Heart left ventricle (tissue), 16 donors: ENCODE measurements at places on chromosomes 12 and 14. TPM values are rescaled to one million over a fixed set of nuclear protein-coding genes. Genes with fewer than 3 reads are reported as not detected.

Gene C12orf60
- 2.8 TPM for total RNA-seq

Gene TTC9
- 2.4 TPM for total RNA-seq

Gene ESYT1
- 27.7 TPM for total RNA-seq

- no peaks in the 10 kb centered on the region for H3K27me3 ChIP-seq
- peaks cover 20% of the 10 kb centered on the region for H3K36me3 ChIP-seq
- no peak for DNase-seq
- H3K4me3 ChIP-seq, result no peak overlapping the region
Observed at GRCh38 chr12:50129290-50129689, 17.3 kb downstream of the COX14 start.

DNA sequence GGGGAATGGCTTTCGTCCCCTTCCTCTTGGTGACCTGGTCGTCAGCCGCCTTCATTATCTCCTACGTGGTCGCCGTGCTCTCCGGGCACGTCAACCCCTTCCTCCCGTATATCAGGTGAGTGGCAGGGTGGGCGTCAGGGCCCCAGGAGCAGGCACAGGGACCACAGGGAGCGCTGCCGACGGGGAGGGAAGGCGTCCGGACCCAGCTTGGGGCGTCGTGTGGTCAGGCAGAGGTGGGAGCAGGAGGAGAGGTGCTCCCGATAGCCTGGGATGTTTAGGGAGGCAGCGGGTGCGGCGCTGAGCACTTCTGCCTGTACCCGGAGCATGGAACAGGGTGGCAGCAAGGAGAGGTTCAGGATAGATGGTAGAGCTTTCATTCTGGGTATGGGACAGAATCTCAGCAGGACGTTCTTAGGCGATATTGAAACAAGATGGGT lies 444 bp downstream of the DRAM1 start:
- DNase-seq, result peak; percentile 17
- no peaks in the 10 kb centered on the region for H3K27me3 ChIP-seq
- no peaks in the 10 kb centered on the region for H3K36me3 ChIP-seq
- peak overlapping the region; percentile 95 for H3K4me3 ChIP-seq

DNA sequence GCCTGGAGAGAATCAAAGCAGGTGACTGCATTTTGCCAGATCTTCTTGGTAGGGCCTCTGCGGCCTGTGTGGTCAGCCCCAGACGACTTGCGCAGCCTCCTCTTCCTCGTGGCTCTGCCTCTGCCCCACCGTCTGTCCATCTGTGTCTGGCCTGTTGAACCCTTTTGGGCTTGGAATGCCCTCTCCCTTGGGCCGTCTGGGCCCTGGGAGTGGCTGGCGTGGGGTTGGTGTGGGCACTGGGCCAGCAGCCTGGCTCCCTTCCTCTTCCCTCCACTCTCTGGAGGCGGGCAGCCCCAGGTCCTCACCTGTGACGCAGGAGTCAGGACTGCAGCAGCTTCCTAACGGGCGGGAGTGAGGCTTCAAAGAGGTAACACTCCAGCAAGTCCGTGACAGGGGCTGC lies 9.7 kb upstream of the CCDC197 start:
- no peak overlapping the region for H3K4me3 ChIP-seq
- H3K36me3 ChIP-seq, result no peaks in the 10 kb centered on the region
- H3K27ac ChIP-seq, result peak overlapping the region; percentile 87
- no peaks in the 10 kb centered on the region for H3K27me3 ChIP-seq
- H3K4me1 ChIP-seq, result peaks cover 4% of the 10 kb centered on the region
- DNase-seq, result peak; percentile 73

DNA sequence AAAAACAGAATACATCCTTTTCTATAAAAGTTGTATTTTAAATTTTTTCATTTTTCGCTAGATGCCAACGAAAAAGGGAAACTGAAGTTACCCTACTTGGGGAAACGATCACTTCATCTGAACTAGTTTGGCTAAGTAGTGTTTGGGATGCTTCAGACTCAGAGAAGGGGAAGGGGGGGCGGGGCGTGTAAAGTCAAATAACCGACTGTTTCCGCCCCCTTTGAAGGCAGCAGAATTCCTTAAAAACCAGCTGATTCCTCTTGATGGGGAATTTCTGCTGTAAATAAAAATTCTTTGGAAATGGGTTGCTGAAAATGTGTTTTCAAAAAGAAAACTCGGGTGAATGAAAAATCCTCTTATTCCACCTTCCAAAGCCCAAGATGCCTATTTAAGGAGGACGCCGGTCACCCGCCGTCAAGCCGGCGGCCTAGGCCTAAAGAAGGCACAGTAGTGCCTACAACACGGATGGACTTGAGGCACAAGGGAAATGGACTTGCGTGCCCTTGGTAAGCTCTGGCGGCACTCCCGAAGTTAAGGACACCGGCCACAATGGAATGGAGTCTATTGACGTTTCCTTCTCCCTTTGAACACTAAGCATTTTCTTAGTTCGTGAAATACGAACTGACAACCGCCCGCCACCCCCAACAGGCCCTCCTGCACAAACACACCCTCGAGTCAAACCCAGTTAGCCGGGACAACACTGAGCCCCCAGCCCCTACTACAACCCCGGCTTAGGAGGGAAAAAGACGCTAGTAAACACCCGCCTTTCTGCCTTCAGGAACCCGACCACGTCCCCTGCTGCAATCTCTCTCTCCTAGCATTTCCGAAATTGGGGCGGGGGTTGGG lies 1.9 kb downstream of the ATXN2 start:
- peaks cover 43% of the 10 kb centered on the region for H3K4me1 ChIP-seq
- peak overlapping the region; percentile 93 for H3K4me3 ChIP-seq
- no peaks in the 10 kb centered on the region for H3K27me3 ChIP-seq
- peak; percentile 67 for DNase-seq

GRCh38 chr12:66144791-66145754 lies 14.5 kb upstream of the LLPH start:
- peaks cover 17% of the 10 kb centered on the region for H3K4me1 ChIP-seq
- H3K27ac ChIP-seq, result peak overlapping the region; percentile 26
- no peaks in the 10 kb centered on the region for H3K36me3 ChIP-seq
- no peak overlapping the region for H3K4me3 ChIP-seq
- no peaks in the 10 kb centered on the region for H3K27me3 ChIP-seq

GRCh38 chr14:74548881-74549280 lies 55.3 kb downstream of the ISCA2 start:
- H3K4me3 ChIP-seq, result no peak overlapping the region
- H3K4me1 ChIP-seq, result peaks cover 7% of the 10 kb centered on the region
- H3K36me3 ChIP-seq, result peaks cover 27% of the 10 kb centered on the region
- no peaks in the 10 kb centered on the region for H3K27me3 ChIP-seq

- DNase-seq, result no peak
- H3K4me1 ChIP-seq, result peaks cover 11% of the 10 kb centered on the region
Observed at GRCh38 chr12:49548822-49549648, 10.2 kb downstream of the KCNH3 start.
